B cell (primary cell): ENCODE measurements at places on chromosomes 1 and 21.

DNA sequence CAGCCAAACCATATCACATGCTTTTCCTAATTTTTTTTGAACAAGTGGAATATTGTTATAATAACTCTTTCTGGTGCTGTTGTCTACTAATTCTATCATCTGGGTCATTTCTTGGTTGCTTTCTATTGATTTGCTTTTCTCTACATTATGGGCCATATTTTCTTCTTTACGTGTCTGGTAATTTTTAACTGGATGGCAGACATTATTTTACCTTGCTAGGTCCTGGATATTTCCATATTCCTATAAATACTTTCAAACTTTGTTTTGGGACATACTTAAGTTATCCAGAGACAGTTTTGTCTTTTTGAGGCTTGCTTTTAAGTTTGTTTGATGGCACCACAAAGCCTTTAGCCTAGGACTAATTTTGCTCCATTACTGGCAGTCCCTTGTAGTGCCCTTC is 11.3 kb downstream of the HS2ST1 start:
- H3K27ac ChIP-seq = no peak overlapping the region
- H3K4me3 ChIP-seq = no peak overlapping the region
- peaks cover 3% of the 10 kb centered on the region for H3K4me1 ChIP-seq

- DNase-seq = no peak
- no peaks in the 10 kb centered on the region for H3K27me3 ChIP-seq
- H3K27ac ChIP-seq = no peak overlapping the region
- no peak overlapping the region for H3K4me3 ChIP-seq
These were observed 68.4 kb downstream of the EPHB2 start for GRCh38 chr1:22778862-22779520.

- no peak for DNase-seq
- H3K36me3 ChIP-seq = no peaks in the 10 kb centered on the region
- H3K27me3 ChIP-seq = no peaks in the 10 kb centered on the region
- no peak overlapping the region for H3K4me3 ChIP-seq
- H3K4me1 ChIP-seq = no peaks in the 10 kb centered on the region
- H3K27ac ChIP-seq = no peak overlapping the region
These were observed 79.2 kb upstream of the TNR start for GRCh38 chr1:175822580-175822979.

GRCh38 chr1:37653906-37654305 is 19.2 kb upstream of the RSPO1 start:
- H3K27ac ChIP-seq = no peak overlapping the region
- no peaks in the 10 kb centered on the region for H3K27me3 ChIP-seq
- no peaks in the 10 kb centered on the region for H3K36me3 ChIP-seq
- no peak overlapping the region for H3K4me3 ChIP-seq
- DNase-seq = no peak

DNA sequence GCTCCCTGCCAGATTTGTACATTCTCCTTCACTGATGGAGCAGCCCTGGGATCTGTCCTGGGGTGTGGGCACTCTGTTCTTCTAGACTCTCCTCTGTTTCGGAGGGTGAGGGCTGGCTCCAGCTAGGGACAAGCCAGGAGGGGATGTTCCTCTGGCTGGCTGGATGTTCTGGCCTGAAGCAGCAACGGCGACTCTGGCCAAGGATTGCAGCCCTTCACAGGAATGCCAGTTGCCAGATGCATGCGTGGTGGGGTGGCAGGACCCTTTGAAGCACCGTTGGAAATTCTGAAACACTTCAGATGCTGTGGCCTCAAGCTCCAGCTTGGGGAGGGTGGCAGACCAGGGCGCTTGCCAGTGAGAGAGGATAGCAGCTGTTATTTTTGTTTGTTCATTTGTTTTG is 210.9 kb downstream of the TRABD2B start:
- H3K27ac ChIP-seq = no peak overlapping the region
- no peak for DNase-seq
- no peaks in the 10 kb centered on the region for H3K4me1 ChIP-seq
- no peaks in the 10 kb centered on the region for H3K36me3 ChIP-seq
- no peak overlapping the region for H3K4me3 ChIP-seq

DNA sequence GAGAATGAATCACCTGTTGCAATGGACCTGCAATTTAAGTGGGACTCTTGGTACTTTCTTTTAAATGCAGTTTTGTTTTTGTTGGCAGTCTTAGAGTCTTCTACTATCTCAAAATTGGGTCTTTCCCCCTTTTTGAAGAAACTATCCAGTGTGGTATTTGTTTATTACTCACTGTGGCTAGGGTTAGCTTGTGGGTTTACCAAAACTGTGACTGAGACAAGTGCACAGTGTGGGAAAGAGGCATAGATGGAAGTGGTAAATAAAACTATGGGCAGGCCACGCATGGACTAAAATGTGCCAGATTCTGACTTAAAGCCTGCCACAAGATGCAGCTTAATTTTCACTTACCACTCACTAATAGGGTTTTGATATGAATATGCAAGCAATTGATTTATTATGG is 1441.7 kb downstream of the PLA2G4A start:
- no peak overlapping the region for H3K27ac ChIP-seq
- H3K36me3 ChIP-seq = no peaks in the 10 kb centered on the region
- H3K27me3 ChIP-seq = no peaks in the 10 kb centered on the region
- H3K4me3 ChIP-seq = no peak overlapping the region
- no peaks in the 10 kb centered on the region for H3K4me1 ChIP-seq

- no peak for DNase-seq
- no peak overlapping the region for H3K4me3 ChIP-seq
- no peaks in the 10 kb centered on the region for H3K4me1 ChIP-seq
- no peaks in the 10 kb centered on the region for H3K36me3 ChIP-seq
These were observed 44.9 kb downstream of the C1orf198 start for GRCh38 chr1:230823426-230823825.

GRCh38 chr1:118042501-118042900 is 113.0 kb downstream of the WDR3 start:
- H3K4me1 ChIP-seq = no peaks in the 10 kb centered on the region
- H3K36me3 ChIP-seq = no peaks in the 10 kb centered on the region
- no peaks in the 10 kb centered on the region for H3K27me3 ChIP-seq
- no peak overlapping the region for H3K27ac ChIP-seq
- H3K4me3 ChIP-seq = no peak overlapping the region

GRCh38 chr1:73644198-73644597 is 553.8 kb downstream of the LRRIQ3 start:
- no peaks in the 10 kb centered on the region for H3K27me3 ChIP-seq
- DNase-seq = no peak
- no peak overlapping the region for H3K4me3 ChIP-seq
- no peaks in the 10 kb centered on the region for H3K4me1 ChIP-seq
- no peak overlapping the region for H3K27ac ChIP-seq
- no peaks in the 10 kb centered on the region for H3K36me3 ChIP-seq

GRCh38 chr1:207808322-207808705 is 56.5 kb downstream of the CD46 start:
- no peaks in the 10 kb centered on the region for H3K27me3 ChIP-seq
- peak overlapping the region; percentile 82 for H3K27ac ChIP-seq
- peaks cover 1% of the 10 kb centered on the region for H3K36me3 ChIP-seq
- peak; percentile 18 for DNase-seq
- peaks cover 40% of the 10 kb centered on the region for H3K4me1 ChIP-seq

- H3K36me3 ChIP-seq = no peaks in the 10 kb centered on the region
- no peaks in the 10 kb centered on the region for H3K4me1 ChIP-seq
- H3K27me3 ChIP-seq = no peaks in the 10 kb centered on the region
- H3K4me3 ChIP-seq = no peak overlapping the region
- no peak for DNase-seq
These were observed 116.8 kb upstream of the GORAB start for GRCh38 chr1:170414989-170415709.

- no peak for DNase-seq
- H3K27me3 ChIP-seq = peaks cover 4% of the 10 kb centered on the region
- H3K4me1 ChIP-seq = peaks cover under 1% of the 10 kb centered on the region
These were observed 107.0 kb downstream of the PTPN14 start for GRCh38 chr1:214444182-214444939.

DNA sequence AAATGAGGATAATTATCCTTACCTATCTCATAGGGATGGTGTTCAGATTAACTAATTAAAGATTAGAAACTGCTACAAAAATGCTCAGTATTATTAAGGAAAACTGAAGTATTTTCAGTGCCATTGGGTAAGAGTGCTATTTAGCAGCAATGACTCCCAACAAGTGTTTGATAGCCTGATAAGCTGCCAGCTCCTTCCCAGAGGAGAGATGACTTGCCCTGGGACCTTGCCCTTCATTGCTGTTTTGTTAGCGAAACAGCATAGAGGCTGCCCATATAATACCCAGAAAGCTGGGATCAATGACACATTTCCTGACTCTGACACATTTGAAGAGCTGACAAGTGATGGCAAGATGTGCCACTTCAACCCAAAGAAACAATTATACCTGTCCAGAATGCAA is 592.2 kb downstream of the ADGRL2 start:
- no peaks in the 10 kb centered on the region for H3K36me3 ChIP-seq
- no peaks in the 10 kb centered on the region for H3K27me3 ChIP-seq
- H3K4me1 ChIP-seq = no peaks in the 10 kb centered on the region
- no peak overlapping the region for H3K27ac ChIP-seq

DNA sequence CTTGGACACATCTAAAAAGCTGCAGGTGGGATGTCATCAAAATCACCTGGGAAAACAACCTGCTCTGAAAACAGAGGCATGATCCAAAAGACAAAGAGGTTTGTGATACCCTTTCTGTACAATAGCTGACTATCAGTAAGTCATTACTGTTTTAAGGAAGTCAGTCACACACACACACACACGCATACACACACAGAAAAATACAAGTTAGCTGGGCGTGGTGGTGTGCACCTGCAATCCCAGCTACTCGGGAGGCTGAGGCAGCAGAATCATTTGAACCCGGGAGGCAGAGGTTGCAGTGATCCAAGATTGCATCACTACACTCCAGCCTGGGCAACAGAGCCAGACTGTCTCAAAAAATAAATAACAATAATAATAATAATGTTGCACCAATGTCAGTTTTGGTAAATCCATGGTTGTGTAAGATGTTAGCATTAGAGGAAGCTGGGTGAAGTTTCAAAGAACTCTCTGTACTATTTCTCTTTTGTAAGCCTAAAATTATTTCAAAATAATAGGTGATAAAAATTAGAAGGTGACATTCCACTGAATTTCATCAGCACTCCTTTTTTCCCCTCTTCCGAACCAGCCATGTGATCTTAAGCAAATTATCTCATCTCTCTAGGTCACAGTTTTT is 9.9 kb upstream of the HLCS start:
- H3K36me3 ChIP-seq = no peaks in the 10 kb centered on the region
- H3K27me3 ChIP-seq = no peaks in the 10 kb centered on the region
- no peak overlapping the region for H3K27ac ChIP-seq
- H3K4me3 ChIP-seq = no peak overlapping the region
- no peak for DNase-seq

- peaks cover 15% of the 10 kb centered on the region for H3K4me1 ChIP-seq
- peak overlapping the region; percentile 82 for H3K27ac ChIP-seq
- no peaks in the 10 kb centered on the region for H3K27me3 ChIP-seq
- DNase-seq = no peak
These were observed 1.0 kb downstream of the NCDN start for GRCh38 chr1:35558374-35559316.

- no peak overlapping the region for H3K27ac ChIP-seq
- no peak for DNase-seq
- no peaks in the 10 kb centered on the region for H3K36me3 ChIP-seq
- no peaks in the 10 kb centered on the region for H3K4me1 ChIP-seq
These were observed 378.2 kb upstream of the PBX1 start for GRCh38 chr1:164180824-164181223.

GRCh38 chr1:208190784-208191183 is 53.4 kb downstream of the PLXNA2 start:
- H3K4me1 ChIP-seq = peaks cover 4% of the 10 kb centered on the region
- H3K4me3 ChIP-seq = no peak overlapping the region
- no peaks in the 10 kb centered on the region for H3K27me3 ChIP-seq

- no peaks in the 10 kb centered on the region for H3K4me1 ChIP-seq
- H3K4me3 ChIP-seq = no peak overlapping the region
- no peaks in the 10 kb centered on the region for H3K27me3 ChIP-seq
- H3K27ac ChIP-seq = no peak overlapping the region
These were observed 52.2 kb upstream of the L1TD1 start for GRCh38 chr1:62142496-62142895.

DNA sequence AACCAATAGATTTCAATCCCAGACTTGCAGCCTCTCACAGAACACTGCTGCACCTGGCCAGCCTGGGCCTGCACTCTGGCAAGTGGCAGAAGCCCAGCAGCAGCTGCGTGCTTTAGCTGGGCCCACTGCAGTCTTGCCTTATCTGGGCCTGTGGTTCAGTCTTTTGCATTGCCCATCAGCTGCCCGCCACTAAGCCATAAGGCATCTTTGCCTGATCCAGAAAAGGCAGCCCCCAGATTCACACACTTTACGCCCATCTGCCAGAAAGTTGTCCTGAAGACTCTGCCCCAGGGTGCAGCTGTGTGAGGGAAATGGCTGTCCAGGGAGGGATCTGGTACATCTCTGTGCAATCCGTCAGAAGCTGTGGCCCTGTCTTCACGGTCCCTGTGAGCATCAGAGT is 217.0 kb downstream of the DNAH14 start:
- DNase-seq = no peak
- H3K36me3 ChIP-seq = no peaks in the 10 kb centered on the region

- no peak for DNase-seq
- peak overlapping the region; percentile 91 for H3K4me3 ChIP-seq
- no peaks in the 10 kb centered on the region for H3K36me3 ChIP-seq
- peaks cover 11% of the 10 kb centered on the region for H3K4me1 ChIP-seq
These were observed 1.2 kb downstream of the PKN2 start for GRCh38 chr1:88685259-88685620.

DNA sequence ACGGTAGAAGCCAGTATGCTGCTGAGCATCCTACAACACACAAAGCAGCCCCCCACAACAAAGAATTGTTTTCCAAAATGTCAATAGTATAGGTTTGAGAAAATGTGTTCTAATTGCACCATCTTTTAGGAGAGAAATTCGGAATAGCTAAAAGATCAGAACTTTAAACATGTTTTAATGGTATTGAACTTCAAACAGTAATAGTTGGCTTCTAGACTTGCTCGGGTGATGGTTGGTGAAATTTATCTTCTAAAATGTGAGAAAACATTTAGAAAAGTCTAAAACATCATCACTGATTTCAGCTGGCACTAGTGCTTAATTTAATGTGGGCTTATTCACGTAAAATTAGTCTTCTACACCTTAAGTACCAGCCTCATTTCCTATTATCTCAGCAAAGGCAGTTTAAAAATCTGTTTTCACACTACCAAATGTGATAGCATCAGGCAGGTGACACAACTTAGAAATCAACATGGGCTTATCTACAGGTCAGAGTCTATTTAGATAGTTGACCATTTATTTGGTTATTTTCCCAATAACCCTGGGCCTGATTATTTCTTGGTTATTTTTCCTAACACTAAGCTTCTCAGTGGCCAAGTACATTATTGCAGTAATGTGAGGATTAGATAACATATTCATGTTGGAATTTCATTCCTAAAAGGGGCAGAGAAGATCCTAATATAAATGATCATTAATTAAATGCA is 399.3 kb upstream of the PKN2 start:
- H3K36me3 ChIP-seq = no peaks in the 10 kb centered on the region
- no peaks in the 10 kb centered on the region for H3K4me1 ChIP-seq
- H3K27ac ChIP-seq = no peak overlapping the region
- H3K4me3 ChIP-seq = no peak overlapping the region

DNA sequence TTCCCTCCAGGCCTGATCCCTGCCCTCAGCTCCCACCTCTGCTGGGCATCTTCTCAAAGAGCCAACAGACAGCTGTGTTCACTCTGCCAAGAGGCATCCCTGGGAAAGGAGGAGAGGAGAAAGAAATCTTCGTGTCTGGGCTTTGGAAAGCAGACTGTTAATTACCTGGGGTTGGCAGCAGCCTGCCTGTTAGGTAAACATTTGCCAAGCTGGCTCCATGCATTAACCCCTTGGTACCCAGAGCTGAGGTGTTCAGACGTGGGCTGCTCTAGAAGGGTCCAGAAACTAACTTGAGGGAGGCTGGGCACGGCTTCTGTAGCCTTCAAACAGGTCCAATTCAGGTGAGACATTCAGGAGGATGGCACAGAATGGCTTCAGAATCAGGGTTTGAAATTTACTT is 8.7 kb upstream of the EXTL1 start:
- no peak overlapping the region for H3K27ac ChIP-seq
- H3K27me3 ChIP-seq = no peaks in the 10 kb centered on the region
- DNase-seq = no peak
- H3K4me3 ChIP-seq = no peak overlapping the region
- no peaks in the 10 kb centered on the region for H3K36me3 ChIP-seq
- no peaks in the 10 kb centered on the region for H3K4me1 ChIP-seq
